ENCODE measurements at places on chromosomes 5 and 9.

DNA sequence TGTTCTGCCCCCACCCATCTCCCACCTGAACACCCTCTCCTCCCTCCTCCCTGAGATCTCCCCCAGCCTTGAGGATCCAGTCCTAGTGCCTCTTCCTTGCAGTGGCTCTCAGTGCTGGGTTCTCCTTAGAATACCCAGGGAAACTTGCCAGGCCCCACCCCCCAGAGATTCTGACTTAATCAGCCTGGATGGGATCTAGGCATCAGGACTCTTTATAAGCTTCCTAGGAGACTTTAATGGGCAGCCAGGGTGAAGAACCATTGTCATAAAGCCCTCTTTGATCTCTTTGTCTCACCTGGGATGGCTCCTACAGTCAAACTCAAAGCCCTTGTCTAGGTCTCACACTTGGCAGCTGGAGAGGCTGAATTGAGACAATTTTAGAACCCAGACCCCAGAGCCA lies 8.6 kb upstream of the GLIS3 start:
- no peak for DNase-seq

GRCh38 chr5:32984851-32985610 lies 273.9 kb downstream of the NPR3 start:
- DNase-seq, result no peak

DNA sequence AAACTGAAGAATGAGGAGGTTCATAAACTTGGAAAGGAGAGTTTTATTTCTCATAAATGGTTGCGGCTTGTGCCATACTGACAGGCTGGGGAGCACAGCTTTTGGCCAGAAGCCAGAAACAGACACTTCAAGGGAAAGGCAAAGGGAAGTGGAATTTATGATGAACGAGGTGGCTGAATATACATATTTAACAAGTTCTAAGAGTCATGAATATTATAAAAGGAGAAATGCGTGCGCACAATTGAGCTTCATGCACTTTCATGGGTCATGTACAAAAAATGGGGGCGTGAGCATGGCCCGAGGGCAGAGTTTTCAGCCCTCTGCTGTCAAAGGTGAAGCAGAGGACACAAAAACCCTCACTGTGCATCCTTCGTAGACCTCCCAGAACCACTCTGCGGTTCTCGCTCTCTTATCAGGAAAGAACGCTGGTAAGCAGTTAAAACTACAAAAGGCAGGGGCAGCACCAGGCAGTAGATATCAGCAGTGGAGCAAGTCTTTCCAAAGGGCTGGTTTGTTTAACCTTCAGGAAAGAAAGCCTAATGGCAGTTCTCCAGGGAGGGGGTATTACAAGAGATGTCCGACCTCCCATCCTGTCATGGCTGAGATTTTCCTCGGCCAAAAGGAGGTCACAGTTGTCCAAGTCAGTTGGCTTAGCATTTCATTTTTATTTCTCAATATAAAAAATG lies 29.0 kb downstream of the AUH start:
- DNase-seq, result no peak

- DNase-seq, result no peak
Observed at GRCh38 chr5:176360894-176361436, 599 bp downstream of the KIAA1191 start.

GRCh38 chr5:29897916-29898315 lies 1295.6 kb upstream of the CDH6 start:
- no peak for DNase-seq

DNA sequence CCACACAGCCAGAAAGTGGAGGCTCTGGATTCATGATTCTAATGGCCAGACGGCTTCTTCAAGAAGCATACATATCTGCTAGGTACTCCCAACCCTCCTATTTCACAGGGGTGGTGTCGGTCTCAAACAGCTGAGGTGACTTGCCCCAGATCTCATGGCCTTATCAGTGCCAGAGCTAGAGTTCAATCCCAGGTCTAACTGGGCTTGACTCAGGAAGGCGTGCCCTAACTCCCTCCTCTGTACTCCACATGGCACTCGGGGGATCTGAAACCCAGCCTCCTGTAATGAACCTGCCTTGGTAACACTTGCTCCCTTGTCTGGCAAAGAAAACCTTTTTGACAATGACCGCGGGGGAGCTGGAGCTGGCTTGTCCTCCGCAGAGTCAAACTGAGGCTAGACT lies 2.1 kb downstream of the QRFP start:
- no peak for DNase-seq

DNA sequence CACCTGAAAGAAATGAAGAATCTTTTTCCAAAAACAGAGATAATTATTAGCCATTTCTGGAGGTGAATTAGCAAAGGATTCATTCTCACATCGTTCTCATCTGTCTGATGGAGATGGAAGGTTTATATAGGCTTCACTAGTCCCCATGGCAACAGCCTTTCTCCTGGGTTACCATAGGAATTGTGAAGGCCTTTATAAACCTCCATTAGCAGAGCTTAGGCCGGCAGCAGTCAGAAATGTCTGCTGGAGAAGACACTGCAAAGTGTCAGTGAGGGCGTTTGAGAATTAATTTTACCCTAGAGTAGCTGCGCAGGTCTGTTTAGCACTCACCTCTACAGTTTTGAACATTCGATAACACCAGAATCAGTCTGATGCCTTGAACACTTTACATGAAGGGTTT lies 290.4 kb upstream of the NR4A3 start:
- DNase-seq, result no peak

DNA sequence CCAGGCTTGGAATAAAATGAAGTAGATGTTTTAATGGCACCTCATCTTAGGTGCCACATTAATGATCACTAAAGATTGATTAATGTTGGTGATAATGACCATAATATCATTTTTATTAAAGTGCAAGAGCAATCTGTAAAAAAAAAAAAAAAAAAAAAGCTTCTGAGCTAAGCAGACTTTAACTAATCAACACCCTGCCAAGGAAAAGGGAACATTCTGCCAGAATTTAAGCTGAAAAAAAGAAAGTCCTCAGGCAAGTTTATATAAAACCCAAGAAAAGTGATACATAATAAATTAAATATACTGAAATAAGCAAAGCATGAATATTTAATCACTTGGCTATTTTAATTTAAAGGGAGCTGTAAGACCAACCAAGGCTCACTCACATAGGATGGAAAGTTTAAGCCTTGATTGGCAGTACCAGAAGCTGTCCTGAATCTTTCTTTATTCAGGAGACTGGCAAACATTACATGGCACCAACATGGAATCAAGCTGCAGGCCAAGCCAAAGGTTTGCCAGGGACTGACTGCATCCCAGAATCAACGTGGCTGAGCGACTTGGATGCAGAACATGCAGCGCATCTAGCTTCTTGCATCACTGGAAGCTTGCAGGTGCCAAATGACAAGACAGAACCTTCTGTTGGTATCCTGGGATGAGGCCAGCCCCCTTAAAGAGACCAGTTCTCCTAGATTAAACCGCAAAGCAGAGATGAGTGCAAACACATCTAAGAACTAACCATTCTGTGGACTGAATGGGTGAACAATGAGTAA lies 413.6 kb downstream of the ENC1 start:
- no peak for DNase-seq

DNA sequence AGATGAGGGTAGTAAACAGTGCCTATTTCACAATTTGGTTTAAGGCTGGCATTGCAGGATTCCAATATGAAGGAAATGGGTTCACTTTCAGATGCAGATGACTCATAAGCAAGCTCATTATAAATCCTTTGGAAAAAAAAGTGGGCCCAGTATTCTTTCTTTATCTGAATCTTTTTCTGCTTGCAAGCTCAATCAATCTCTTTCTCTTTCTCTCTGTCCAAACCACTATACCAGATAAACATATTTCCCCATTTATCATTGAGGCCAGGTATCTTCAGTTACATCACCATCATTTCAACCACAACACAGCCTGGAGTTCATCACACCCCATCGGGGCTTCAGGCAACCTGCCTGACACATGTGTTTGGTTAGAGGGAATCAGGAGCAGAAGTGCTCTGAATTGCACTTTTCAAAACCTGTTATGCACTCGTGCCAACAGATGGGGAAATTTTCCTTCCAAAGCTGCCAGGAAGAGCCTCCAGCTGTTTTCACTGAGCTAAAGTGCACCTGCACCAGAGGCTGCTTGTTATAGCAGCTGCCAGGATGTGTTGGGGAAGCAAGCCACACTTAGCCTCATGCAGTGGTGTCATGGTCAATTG lies 30.0 kb upstream of the MAMDC2 start:
- no peak for DNase-seq

DNA sequence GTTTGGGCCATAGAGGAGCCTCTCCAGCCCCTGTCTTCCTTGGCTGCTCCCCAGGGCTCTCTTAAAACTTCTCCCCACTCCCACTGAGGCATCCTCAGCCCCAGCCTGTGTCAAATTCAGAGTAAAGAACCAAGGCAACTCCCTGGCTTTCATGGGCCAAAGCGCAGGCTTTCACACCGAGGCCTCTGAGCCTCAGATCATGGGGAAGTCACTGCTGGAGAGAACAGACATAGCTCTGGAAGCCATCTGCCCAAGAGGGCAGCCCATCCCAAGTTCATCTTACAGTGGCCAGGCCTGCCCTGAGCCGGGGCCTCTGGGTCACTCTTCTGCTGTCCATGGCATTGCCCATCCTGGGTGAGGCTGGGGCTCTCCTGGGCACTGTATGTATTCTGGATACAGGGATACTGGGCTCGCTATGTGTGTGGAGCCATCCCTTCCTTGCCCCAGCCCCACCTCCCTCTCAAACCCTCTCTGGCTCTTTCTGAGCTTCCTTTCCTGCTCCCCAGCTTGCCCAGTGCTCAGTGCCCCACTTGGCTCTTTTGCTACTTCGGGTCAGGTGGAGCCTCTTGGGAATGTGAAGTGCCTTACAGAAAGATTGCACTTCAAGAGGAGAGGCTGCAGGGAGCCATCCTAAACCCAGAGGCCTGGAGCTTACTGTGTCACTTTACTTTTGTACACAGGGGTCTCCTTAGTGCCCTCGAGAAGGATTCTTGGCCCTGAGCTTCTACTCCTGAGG lies 33.0 kb downstream of the TGFBI start:
- no peak for DNase-seq

GRCh38 chr5:80208381-80208780 lies 47.5 kb downstream of the SERINC5 start:
- DNase-seq, result no peak

DNA sequence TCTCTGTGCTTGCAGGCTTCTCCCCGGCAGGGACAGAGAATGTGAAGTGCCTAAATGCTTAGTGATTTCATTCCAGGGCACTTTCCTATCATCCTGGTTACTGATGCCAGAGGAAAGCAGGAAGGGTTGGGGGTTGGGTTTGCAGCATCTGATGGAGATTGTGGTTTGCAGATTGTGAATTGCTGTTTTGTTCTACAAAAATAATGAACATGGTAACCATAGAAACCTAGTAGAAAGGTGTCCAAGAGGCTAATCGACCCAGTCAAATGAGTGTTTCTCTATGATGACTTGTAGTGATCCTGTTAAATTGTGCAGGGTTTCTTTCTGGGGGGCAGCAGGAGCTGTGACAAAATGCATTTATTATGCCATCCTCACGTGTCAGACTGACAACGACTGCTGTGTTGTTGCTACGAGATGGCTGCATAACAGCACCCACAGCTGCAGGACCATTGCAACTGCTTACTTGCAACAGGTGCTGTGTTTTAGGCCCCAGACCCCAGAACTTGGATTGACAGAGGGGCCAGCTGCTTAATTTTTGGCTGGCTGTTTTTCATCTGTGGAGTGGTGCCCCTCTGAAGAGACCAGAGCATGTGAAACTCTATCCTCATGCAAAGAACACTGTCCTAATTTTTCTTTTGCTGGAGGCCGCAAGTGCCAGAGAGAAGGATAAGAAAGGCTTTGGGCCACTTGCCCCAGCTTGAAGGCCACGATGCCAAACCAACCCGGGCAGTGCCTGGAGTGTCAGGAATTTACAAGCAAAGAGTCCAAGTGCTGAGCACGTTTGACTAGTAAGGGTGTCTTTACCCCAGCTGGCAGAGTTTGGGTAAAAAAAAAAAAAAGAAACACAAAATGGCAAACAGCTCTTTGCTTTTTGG lies 397.8 kb downstream of the GADD45G start:
- DNase-seq, result no peak
